Central memory CD4-positive, alpha-beta T cell (primary cell): ENCODE measurements at places on chromosomes 5 and 9.

DNA sequence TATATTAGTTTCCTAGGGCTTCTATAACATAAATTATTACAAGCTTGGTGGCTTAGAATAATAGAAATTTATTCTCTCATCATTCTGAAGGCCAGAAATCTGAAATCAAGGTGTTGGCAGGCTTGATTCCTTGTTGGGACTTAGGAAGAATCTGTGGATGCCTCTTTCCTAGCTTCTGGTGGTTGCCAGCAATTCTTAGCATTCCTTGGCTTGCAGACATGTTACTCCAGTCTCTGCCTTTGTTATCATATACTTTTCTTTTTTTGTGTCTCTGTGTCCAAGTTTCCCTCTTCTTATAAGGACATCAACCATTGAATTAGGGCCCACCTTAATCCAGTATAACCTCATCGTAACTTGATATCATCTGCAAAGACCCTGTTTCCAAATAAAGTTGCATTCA, 31.4 kb downstream of the CTNNA1 start:
- no peak for DNase-seq

GRCh38 chr9:89668216-89668865, 63.5 kb downstream of the GADD45G start:
- DNase-seq, result no peak

DNA sequence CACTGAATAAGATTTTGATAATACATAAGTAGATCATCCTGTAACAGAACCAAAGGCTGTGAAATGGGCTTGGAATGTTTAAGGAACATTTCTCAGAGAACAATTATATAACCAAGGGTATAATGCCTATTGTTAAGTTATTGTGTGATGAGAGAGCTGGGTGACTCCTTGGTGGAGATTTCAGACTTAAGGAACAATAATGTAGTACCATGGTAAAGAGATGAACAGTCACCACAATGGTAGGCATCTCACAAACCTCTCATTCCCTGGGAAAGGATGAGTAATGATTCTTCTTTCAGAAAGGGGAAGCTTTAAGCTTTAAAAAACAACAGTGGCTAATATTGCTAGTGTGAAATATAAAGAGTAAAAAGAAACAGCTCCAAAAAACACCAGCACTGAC, 147.4 kb downstream of the TRIM36 start:
- DNase-seq, result no peak

- no peak for DNase-seq
Observed at GRCh38 chr9:38282756-38283155, 109.7 kb upstream of the ALDH1B1 start.

- DNase-seq, result no peak
Observed at GRCh38 chr9:97468658-97469448, 32.6 kb upstream of the TMOD1 start.

- DNase-seq, result no peak
Observed at GRCh38 chr9:124044448-124044847, 32.9 kb downstream of the LHX2 start.

DNA sequence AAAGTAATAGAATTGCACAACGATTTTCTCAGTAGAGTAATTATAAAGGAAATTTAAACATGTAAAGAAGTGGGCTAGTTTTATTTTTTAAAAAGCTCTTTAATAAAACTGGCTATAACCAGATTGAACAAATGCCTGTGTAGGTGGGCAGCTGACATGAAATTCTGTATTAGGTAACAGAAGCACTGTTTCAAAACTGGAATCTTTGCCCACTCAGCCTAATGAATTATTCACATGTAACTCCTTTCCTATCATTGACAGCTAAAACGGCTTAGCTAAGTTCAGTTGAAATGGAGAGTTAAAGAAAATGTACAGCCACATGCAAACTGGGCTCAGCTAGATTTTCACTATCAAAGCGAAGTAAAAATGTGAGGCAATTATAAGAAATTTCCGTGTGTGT, 1300.1 kb upstream of the ACO1 start:
- DNase-seq, result no peak

- no peak for DNase-seq
Observed at GRCh38 chr9:115367780-115368525, 250.0 kb upstream of the TNC start.

GRCh38 chr5:8491254-8491653, 622.3 kb downstream of the MTRR start:
- no peak for DNase-seq

DNA sequence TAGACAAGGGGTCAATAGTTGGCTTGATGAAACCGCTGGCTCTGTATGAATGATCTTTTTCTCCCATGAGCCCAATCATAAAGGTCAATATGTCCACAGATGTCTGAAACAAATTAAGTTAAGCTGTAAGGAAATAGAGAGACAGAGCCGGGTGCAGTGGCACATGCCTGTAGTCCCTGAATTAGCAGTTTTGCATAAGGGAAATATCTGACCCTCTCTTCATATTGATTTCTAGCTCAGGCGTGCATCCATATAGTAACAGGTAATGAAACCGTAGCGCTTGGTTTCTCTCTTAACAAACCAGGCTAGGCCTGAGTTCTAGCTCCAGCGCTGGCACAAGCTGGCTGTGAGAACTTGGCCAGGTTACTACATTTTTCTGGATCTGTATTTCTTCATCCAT, 118.1 kb upstream of the ERCC6L2 start:
- DNase-seq, result no peak

- DNase-seq, result no peak
Observed at GRCh38 chr5:148988328-148988727, 74.5 kb downstream of the SH3TC2 start.
